Fibroblast of skin of scalp (primary cell): ENCODE measurements at places on chromosomes 16 and 17.

DNA sequence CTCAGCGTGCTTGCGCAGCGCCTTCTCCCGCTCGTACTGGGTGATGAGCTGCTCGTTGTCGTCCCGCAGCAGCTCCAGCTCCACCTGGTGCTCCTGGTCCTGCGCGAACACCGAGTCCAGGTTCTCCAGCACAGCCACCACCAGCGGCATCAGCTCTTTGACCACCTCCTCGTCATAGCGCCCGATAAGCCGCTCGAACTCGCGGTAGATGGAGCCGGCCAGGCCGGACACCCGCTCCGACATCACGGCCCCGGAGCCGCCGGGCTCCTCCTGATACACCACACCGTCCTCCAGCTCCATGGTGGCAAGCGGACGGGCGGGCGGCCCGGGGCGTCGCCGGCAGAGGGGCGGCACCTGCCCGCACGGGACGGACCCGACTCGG, 320 bp downstream of the SPAG9 start:
- no peak for DNase-seq

DNA sequence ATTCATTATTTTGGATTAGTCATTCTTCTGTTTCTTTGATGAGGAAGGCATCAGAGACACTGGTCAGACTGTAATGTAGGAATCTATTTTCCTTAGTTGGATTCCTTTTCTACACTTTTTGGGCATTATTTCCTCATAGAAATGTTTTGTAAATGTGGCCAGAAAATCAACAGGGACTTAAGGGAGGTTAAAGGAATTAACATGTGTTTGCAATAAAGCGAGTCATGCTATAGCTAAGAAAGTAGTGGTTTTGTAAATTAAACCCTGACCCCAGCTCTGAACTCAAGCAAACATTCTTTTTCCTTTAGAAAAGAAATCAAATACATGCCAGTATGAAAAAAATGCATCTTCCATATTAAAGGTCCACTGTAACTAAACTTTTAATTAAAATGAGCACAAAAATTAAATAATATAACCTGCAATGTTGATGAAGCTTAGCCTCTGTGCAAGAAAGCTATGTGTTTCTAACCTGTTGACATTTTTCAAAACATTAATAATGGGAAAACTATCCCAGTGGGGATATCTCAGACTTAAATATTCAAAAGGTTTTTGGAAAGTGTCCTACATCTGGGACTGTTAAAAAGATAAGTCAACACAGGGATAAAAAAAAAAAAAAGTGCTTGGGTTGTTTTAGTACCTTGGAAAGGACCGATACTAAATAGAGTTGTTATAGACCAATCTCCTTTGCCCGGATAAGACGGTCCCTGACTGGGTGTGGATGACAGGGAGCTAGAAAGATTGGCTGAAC, 428.0 kb downstream of the CA10 start:
- peak; percentile 15 for DNase-seq

DNA sequence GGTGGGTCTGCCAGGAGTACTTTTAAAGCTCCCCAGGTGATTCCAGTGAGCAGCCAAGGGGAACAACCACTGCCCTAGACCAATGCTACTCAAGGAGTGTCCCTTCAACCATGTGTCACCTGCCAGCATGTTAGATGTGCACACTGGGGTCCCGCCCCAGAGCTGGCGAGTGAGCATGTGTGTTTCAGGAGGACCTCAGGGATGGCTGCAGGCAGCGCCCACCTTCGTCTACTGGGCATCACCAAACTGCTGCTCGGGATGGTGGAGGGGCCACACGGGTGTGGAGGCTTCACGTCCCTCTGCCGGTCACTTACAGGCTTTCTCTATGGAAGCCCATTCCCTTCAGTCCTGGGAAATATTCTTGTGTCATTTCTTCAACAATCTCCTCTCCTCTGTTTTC, 29.0 kb upstream of the DOC2B start:
- no peak for DNase-seq

DNA sequence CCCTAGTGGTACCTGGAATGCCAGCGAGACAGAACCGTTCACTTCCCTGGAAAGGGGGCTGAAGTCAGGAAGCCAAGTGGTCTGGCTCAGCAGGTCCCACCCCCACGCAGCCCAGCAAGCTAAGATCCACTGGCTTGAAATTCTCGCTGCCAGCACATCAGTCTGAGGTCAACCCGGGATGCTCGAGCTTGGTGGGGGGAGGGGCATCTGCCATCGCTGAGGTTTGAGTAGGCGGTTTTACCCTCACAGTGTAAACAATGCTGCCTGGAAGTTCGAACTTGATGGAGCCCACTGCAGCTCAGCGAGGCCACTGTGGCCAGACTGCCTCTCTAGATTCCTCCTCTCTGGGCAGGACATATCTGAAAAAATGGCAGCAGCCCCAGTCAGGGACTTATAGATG, 464.7 kb upstream of the TOM1L1 start:
- DNase-seq = no peak

GRCh38 chr16:9518051-9518450, 426.6 kb downstream of the HAPSTR1 start:
- DNase-seq = no peak

DNA sequence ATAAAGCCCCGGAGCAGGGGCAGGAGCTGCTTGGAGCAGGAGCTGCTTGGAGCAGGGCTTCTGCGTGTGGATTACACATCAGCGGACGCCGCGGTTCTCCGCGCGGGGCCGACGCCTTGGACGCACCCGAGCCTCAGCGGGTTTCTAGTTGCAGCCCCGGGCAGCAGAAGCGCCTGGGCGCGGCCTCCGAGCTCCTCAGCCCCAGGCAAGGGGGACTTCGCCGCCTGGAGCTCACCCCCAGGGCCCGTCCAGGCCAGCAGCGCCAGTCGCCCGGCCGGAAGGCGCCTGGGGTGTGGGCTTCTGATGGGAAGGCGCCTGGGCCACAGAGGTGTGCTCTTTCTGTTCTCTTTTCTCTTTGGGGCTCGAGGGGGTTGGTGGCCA, 6.3 kb downstream of the FOXF1 start:
- DNase-seq = no peak

DNA sequence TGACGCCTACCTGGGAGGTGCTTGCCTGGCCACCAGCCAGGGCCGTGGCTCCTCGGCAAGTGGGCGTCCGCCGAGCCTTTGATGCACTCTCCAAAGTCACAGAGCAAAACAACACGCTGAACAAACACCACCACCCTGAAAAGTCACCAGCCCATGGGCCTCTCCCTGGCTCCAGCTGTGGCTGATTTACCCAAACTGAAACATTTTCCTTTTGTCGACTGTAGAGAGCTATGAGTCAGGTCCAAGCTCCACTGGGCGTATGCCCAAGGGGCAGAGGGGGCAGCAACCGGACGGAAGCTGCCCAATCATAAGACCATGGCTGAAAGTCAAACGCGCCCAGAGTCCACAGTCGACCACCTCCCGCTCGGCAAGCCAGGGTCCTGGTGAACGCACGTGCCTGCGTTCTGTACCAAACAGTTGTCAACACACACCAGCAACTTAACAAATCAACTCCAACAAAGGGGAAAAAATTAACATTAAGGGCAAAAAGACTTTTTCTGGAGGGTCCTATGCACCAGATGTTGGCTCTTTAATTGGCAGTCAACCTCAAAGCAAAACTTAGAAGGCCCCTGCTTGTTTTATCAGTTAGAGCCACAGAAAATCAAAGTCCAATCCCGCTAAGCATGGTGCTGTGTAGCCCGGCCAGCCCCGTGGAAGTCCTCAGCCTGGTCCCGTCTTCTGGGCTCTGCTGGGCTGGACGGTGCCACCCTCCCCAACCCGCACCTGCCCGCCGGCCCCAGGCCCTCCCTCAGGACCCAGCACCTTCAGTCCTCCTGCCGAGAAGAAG, 47.3 kb downstream of the TBC1D16 start:
- peak; percentile 69 for DNase-seq

- DNase-seq = no peak
Measured at GRCh38 chr17:58316260-58316960, 12.2 kb downstream of the TSPOAP1 start.

GRCh38 chr16:50945171-50945570, 203.3 kb downstream of the CYLD start:
- no peak for DNase-seq

- peak; percentile 45 for DNase-seq
Measured at GRCh38 chr17:76816590-76817135, 51.5 kb upstream of the MGAT5B start.

DNA sequence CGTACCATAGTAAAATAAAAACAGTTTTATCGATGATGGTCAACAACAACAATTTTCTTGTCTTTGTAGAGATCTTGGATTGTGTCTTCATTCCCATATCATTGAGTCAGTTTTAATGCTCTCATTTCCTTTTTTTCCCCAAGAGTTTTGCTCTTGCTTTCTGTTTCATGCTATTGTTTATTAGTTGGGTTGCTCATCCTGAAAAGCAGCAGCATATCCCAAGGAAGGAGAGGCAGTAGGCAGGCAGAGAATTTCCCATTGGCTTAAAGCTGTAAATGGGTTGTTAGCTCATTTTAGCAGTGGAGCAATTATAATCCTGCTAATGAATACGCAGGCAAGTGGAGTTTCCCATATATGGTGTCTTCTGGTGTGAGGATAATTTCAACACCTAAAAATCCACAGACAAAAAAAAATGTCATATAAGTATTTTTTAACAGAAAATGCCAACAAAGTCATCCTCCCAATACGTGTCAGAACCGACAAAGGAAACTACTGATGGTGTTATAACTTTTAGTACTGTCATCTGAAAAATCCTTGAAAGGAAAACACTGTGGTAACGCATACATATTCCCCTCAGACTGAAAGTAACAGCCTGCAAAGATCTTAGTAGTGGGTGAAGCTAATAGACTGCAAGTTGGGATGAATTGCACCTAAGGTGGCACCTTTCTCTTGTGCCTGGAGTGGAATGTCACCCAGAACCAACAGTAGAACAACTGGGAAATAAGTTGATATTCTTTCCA, 218.3 kb downstream of the FTO start:
- no peak for DNase-seq

DNA sequence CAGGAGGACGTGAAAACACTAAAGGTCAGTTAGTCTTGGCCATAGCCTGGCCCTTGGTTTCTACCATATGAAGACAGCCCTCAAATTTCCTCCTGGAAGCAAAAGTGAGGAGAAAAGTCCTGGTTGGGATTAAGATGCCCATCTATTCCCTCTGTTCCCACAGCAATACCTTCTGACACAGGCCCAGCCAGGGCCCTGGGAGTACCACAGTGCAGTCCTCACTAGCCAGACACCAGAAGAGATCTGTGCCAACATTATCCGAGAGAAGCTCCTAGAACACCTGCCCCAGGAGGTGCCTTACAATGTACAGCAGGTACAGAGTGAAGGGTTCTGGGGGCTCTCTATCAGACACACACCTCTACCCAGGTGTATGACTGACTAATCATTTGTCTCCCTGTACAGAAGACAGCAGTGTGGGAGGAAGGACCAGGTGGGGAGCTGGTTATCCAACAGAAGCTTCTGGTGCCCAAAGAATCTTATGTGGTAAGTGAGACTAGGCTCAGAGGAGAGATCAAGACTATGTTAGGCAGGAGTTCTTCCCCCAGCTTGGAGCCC, 4.1 kb downstream of the ERAL1 start:
- DNase-seq = no peak

DNA sequence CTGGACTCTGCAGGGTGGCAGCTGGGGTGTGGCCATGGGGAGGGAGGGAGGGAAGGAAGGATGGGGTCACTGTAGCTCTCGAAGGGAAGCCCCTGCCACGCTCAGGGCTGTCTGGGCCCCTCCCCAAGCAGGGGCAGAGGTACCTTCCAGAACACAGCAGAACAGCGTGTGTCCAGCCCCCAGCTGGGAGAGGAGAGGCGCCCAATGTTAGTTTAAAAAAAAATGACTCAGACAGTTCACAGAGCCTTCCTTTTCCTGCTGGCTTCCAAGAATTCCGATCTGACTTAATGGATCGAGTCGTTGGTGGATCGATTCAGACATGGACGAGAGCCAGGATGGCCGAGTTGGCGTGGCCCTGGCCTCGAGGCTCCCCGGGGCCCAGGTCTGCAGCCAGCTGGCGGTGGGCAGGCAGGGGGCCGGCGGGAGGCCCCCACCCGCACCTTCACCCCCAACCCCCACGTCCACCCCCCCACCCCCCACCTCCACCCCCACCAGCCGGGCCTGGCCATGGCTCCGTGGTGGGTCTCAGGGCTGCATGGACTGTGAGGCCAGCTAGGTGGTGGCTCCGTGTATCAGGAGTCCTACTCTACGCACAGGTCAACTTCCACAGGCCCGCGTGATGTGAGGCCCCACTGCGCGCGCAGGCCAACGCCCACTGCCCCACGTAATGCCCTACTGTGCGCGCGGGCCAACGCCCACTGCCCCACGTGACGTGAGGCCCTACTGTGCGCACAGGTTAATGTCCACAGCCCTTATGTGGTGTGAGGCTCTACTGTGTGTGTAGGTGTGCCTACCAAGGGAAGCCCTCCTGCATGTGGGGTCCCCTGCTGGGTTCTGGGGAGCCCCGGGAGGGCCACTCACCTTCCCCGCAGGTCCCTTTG, 21.8 kb downstream of the CACNA1H start:
- DNase-seq = peak; percentile 37

DNA sequence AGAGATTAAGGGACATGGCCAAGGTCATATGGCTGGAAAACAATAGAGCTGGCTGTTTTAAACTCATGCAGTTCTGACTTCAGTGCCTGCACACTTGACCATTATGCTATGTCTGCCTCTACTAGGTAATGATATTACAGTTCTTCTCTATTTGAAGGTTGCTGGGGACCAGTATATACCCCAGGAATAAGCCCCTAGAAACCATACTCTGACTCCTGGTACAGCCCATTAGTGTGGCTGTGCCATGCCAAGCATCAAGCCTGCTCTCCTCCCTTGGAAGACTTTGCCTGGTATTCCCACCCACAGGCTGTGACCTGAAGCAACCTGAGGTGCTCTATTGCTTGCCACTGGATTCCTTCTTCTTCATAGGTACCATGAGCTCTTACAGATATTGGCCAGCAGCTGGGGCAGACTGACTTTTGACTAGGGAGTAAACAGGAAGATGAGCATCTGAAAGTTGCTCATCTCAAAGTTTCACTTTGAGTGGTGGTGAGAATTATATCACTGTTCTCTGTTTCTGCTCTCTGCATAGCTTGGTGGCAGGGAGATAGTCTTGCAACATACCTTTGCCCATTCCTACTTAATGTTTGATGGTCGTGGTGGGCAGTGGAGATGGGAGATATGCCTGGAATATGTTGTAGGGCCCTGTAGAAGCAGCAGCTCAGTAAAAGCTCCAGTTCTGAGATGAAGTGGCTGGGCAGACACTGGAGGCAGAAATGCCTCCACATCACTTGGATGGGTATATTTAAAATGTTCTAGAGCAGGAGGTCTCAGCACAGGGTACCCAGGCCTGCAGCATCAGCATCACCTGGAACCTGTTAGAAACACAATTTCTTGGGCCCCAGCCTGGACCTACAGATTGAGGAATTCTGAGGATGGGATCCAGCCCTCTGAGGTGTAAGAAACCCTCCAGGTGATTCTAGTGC, 274.7 kb downstream of the HS3ST4 start:
- no peak for DNase-seq

GRCh38 chr16:88499836-88500251, 46.8 kb downstream of the ZFPM1 start:
- no peak for DNase-seq

GRCh38 chr17:20133517-20133916, 124.4 kb downstream of the SPECC1 start:
- DNase-seq = no peak

- DNase-seq = peak; percentile 62
Measured at GRCh38 chr16:11297492-11298142, 16.5 kb upstream of the PRM1 start.
